ENCODE measurements at places on chromosomes 1 and 21.

DNA sequence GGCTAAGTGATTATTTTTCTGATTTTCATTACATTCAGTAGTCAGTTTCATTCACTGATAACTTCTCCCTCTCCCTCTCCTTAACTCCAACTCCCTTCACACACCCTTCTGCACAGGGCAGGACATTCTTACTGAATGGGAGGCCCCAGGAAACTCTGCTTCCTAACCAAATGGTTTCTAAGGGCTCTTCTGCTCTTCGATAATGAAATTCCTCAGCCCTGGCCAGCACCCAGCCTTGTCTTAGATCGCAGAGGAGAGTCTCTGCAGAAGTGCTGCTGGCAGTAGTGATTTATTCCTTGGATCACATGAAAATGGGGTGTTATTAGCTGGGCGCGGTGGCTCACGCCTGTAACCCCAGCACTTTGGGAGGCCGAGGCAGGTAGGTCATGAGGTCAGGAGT, 16.4 kb downstream of the PLEKHM2 start:
- DNase-seq: no peak

GRCh38 chr1:6870086-6870485, 84.8 kb downstream of the CAMTA1 start:
- no peak for DNase-seq

GRCh38 chr1:52669696-52670095, 28.5 kb downstream of the COA7 start:
- peak; percentile 26 for DNase-seq

DNA sequence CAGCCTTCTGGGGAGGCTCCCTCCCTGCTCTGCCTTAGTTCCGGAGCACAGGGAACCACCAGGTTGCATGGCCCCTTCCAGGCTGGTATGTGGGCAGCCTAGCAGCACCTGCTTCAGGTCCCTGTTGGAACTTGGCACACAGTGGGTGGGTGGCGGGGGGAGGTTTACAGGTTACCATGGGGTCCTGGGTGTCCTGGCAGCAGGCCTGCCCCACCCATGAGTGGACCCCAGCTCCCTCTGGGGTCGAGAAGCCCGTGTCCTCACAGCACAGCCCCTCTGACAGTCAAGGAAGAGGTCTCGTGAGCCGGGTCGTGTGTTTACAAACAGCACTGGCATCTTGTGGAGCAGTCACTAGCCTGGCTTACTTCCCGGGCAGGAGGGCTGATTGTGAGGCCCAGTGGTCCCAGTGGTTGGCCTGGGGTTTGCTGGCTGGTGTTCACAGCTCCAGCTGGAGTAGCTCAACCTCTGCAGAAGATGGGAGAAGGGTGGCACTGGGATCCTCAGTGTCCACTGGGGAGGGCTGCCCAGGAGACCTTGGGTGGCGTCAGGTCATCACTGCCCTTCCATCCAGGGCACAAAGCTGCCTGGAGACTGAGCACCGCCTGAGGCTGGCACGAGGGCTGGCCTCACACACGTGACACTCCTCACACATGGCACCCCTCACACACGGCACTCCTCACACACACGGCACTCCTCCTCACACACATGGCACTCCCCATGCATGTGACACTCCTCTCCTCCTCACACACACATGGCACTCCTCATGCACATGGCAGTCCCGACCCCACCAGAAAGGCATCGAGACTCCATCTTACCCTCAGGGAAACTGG, 100.9 kb downstream of the RIPK4 start:
- DNase-seq: no peak
